ENCODE measurements at places on chromosomes 7 and 10.

- no peak for DNase-seq
These were observed 26.5 kb downstream of the HDAC9 start for GRCh38 chr7:18521945-18522566.

DNA sequence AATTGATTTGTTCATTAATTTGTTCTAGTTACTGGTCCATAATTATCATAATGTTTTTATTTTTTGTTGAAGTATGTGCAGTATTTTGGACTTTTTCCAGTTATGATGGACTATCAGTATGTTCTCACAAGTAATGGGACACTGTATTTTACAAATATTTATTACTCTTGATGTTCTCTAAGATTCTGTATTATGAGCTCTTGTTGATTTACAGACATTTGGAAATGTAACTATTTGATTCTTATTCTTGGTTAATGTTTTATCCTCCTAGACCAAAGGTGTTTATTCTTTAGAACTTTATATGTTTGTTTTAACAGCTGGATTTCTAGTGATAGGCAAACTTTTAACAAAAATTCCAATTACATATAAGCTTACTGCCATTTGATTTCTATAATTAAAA is 200.6 kb downstream of the SDK1 start:
- DNase-seq: no peak

GRCh38 chr10:74704629-74705357 is 121.6 kb upstream of the KAT6B start:
- peak; percentile 57 for DNase-seq

DNA sequence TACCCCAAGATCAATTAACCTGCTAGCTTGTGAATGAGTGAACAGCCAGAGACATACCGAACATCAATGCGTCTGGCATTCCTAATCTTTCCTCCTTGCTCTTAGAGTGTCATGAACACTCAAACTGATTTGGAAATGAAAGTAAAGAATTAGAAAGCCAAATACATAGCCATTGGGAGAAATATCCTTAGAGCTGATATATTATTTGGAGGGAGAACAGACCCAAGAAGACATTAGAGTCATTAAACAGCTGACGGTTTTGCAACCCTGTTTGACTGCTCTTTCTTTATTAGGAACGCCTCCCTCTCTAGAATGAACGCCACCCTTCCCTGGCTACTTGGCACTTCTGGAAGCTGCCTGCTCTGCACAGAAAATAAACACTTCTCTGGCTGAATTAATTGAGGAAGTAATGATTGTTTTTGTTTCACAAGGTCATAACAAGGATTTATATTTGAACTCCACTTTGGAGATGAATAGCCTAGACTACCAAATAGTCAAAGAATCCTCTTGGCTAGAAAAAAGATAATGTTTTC is 42.8 kb downstream of the CTTNBP2 start:
- DNase-seq: no peak

DNA sequence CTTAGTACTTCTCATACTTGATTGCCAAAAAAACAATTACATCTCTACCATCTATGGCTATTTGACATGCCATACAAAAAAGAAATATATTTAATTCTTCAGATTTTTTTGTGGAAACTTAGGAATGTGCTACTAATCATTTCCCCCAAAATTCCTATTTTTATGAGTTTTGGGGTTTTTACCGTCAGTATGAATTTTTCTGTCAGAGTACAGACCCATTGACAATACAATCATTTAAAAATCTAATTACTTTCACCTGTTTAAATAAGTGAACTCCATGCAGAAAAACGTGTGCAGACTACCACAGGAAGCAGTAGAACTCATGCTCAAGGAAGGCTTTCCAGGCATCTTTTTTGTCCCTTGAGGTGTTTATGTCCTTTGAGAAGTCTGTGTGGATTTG is 48.8 kb upstream of the FOXP2 start:
- no peak for DNase-seq
